ENCODE measurements at places on chromosomes 2 and 18.

- no peak for DNase-seq
These were observed 383.6 kb downstream of the PIK3C3 start for GRCh38 chr18:42338683-42339082.

- no peak for DNase-seq
These were observed 11.6 kb downstream of the ATP6V1C2 start for GRCh38 chr2:10732924-10733565.

DNA sequence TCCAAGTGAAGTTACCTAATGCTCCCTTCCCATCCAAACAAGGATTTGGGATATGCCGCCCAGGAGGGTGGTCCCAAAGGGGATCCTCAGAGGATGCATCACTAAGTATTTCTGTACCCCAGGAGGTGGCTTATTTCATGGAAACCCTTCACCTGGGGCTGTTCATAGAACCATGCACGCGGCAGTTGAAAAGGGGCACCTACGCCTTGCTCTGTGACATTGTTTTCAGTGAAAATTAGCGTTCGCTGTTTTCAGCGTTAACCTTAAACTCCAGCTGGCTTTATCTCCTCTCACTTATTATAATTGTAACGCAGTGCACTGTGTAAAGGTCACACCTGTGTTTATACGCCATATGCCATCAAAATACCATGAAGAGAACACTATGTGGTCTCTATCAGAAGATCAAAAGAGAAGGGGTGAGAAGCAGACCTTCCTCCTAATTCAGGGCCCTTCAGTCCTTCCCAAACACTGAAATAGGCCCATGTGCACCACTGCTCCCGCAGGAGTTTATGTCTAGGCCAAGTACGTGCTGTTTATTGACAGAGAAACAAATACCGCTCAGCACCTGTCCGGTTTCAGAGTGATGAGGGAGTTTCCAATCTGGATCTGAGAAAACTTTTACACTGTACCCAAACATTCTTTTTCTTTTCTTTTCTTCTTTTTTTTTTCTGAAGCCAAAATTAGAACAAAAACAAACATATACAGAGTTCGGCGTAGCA is 162.1 kb downstream of the BCL2 start:
- no peak for DNase-seq

GRCh38 chr2:120013597-120014223 is 833 bp downstream of the EPB41L5 start:
- no peak for DNase-seq

- no peak for DNase-seq
These were observed 4.0 kb upstream of the ZFP36L2 start for GRCh38 chr2:43230351-43230885.

DNA sequence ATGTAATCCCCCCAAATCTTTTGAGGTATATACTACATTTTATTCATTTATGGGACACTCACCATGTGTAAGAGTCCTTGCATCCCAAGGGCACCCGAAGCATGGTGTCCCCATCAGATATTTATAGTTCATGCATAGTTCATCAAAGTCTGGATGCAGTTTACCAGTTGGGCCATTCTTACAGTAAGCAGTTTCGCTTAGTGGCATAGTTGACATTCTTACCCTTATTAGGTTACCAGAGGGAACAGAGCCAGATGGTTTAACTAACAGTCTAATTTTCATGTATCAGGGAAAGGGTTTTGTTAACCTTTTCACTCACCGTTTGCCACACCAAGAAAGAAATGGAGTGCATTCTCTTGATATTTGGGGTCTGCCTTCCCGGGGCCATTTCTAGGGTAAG is 7.1 kb downstream of the ZNF407 start:
- no peak for DNase-seq

GRCh38 chr2:197269815-197270214 is 40.8 kb downstream of the ANKRD44 start:
- DNase-seq = no peak

GRCh38 chr2:236165842-236166795 is 2.1 kb downstream of the GBX2 start:
- DNase-seq = no peak

- no peak for DNase-seq
These were observed 62.2 kb downstream of the PAPOLG start for GRCh38 chr2:60818272-60818671.

DNA sequence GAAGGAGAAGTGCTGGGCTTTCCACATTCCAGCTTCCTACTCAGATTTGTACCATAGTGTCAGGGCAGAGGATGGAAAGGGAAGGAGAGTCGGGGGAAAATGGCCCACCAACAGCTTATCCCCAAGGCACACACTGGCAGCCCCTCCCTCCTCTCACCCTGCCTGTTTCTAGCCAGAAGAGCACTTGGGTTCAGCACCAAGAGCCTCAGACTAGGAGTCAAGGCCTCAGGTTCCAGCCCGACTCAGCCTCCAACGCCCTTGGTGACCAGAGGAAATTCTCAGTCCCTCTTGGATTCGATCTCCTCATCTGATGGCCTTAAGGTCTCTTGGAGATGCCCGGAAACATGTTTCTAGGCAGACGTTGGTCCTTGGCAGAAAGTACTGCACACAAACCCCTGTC is 53.9 kb downstream of the TNS1 start:
- no peak for DNase-seq

DNA sequence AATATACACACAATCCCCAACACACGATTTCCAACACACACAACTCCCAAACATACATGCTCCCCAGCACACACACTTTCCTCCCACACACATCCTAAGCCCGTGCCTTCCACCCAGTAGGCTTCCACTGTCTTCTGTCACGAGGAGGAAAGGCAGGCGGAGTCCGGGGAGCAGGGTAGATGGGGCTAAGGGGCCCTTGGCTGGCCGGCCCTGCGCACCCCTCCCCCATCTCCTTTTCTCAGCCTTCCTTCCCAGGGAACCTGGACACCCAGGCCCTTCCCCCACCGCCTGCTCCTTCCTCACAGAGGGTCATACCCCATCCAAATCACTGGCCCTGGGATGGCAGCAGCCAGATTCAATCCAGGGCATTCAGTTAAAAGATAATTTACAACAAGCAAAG is 3.4 kb upstream of the PDCD1 start:
- DNase-seq = no peak

DNA sequence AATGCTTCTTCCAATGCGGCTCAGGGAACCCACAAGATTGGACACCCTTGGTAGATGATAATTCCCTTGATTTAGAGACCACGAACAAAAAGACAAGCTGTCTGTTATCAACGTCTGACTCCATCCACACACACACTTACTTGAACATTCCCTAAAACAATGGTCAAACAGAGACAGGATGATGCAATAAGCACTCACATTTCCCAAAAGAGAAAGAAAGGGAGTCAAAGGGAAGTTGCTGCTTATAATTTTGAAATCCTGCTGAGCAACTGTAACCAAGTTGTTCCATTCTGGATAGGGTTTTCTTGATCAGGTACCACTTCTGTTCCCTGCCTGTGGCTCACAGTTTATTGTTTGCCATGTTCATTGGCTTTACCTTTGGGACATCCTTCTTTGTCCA is 571.3 kb upstream of the CNTNAP5 start:
- no peak for DNase-seq

GRCh38 chr2:234102112-234102511 is 51.6 kb downstream of the SPP2 start:
- no peak for DNase-seq

GRCh38 chr2:102101097-102101848 is 41.3 kb upstream of the IL1R1 start:
- DNase-seq = no peak

DNA sequence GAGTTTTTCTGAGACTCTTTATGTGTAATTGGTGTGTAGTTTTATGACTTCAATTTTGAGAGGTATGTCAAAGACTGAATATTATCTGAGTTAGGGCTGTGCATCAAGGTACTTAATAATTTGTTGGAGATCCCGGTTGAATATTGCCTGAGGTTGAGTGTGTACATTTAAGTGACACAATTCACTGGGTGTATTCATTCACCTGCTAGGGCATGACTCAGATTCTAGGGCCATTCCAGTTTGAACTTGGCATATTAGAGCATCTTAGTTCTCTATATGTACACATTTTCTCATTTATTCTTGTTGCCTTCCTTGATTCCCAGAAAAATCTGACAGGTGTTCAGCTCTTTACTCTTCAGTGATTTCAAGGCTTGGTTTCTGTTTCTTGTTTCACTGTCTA is 12.5 kb downstream of the MAP4K4 start:
- DNase-seq = no peak

- DNase-seq = no peak
These were observed 1040.7 kb upstream of the SLC39A10 start for GRCh38 chr2:194616334-194616733.

DNA sequence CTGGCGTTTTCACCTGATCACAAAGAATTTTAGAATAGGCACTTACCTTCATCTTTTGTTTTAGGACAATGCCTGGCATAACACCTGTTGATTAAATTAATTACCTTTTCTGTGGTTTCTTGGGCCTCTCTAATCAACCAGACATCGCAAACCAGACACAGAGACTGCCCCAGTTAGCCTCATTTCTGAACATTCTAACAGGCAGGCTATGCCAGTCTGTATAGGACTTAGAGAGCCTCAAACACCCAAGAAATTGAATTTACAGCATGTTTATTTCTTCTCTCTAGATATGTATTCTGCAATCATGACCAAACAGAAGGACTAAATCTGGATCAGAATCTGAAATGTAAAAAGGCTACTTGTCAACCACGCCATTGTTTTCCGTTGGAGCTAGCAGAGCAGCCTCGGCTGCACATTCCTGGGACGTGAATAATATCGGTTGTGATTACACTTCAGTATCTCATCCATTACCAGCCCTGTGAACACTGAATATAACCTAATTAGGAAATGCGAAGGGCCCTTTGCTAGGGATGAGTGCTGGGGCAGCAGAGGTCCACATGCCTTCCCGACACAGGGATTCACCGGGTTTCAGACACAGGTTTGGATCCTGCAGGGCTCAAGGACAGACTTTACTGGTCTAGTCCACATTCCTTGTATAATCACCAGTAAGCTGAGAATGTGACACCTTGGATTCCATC is 17.5 kb upstream of the CDC42EP3 start:
- peak; percentile 87 for DNase-seq

- peak; percentile 24 for DNase-seq
These were observed 57.4 kb upstream of the PCBP1 start for GRCh38 chr2:70029814-70030409.

- DNase-seq = no peak
These were observed 24.1 kb downstream of the MTX2 start for GRCh38 chr2:176293334-176293733.
